DMS 273 treated with DMSO at 0.1 percent for 48 hours (cell line): ENCODE measurements at places on chromosomes 12 and 14.

GRCh38 chr12:106058256-106059182, 80.2 kb downstream of the NUAK1 start:
- peak; percentile 20 for DNase-seq

DNA sequence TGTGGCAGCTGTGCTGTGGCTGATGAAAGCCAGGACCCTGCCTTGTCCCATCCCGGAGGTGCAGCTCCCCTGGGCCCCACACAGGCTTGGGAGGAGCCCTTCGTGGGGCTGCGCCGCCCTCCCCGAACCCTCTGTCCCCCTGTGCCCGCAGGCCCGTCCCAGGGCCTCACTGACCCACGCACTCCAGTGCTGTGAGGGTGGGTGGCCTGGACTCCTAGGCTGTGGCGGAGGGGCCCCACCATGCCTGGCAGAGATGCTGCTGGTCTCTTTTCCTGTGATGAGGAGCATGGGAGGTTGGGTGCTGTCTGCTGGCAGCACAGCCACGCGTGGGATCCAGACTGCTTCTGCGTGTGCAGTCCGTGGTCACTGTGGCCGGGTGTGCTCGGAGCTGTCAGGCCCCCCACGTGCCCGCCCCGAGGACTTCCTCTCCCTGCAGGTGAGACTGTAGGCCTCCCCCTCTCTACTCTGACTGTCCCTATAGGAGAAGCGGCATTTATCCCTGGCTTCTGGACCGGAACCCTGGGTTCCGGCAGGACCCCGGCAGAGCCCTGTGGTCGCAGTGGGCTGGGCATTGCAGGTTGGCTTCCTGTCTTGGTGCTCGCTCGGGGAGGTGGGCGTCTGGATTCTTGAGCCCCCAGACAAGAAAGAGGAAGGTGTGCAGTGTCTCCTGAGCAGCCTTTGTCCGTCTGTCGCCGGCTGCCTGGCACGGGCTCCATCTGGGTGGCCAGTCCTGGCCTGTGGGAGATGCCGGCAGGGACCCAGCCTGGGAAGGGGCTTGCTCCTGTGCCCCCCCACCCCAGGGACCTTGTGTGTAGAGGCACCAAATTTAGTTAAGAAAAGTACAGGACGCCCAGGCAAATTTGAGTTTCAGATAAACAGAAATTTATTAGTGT, 2.3 kb downstream of the MTA1 start:
- DNase-seq = no peak

GRCh38 chr12:6288235-6288634, 22.2 kb upstream of the PLEKHG6 start:
- no peak for DNase-seq

- DNase-seq = no peak
These were observed 73.2 kb downstream of the DCAF5 start for GRCh38 chr14:69079747-69080146.

- no peak for DNase-seq
These were observed 8.1 kb upstream of the LHX5 start for GRCh38 chr12:113479590-113480335.

GRCh38 chr14:66025779-66026178, 460.4 kb upstream of the CCDC196 start:
- DNase-seq = no peak

DNA sequence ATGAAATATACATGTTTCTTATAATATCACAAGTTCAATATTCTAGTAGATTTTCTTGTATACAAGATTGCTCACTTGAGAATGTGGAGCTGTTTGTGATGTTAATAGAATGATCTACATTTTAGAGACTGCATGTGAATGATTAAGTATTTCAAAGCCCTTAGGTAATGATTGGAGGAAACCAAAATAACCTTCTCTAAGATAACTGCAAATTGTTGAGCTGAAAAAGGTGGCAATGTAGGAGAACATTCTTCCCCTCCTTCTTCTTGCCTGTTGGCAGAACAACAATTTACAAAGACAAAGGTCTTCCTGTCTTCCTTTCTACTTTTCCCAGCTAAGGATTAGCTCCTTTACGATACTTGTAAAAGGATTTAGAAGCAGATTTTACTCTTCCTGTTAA, 2.0 kb upstream of the CLEC6A start:
- DNase-seq = no peak

- no peak for DNase-seq
These were observed 2.4 kb upstream of the KIF26A start for GRCh38 chr14:104135904-104136471.
